ENCODE measurements at places on chromosomes 3 and 15.

- DNase-seq = no peak
These were observed 39.5 kb downstream of the HERC1 start for GRCh38 chr15:63794271-63794670.

GRCh38 chr3:4855676-4856075, 123.6 kb upstream of the BHLHE40 start:
- DNase-seq = no peak

DNA sequence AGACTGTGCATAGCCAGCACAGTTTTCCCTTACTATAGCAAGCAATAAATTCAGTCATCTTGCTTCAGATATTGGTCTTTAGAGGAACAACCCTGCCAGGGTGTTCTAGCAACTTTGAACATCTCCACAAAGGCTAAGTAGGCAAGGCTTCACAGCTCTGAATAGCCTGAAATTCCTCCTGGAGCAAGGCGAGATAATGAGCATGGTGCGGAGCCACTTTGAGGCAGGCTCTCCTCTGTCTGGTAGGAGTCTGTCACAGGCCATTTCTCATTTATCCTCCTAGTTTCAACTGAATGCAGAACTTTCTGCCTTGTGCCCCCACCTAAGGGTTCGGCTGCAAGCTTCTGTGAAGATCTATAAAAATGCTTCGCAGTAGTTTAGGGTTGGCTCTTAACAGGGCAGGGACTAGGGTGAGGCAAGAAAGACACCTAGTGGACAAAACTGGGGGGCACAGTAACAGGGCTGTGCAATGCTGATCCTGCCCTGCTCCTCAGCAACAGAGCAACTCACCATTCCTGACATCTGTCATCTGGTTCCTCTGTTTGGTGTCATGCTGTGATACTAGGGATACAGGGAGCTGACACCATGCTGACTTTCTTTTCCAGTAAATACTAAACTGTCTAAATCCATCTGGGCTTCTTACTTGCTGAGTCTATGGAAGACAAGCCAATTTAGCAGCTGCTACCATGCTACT, 16.6 kb upstream of the EHHADH start:
- DNase-seq = no peak

GRCh38 chr15:100918034-100918689, 995 bp upstream of the LRRK1 start:
- DNase-seq = peak; percentile 86

DNA sequence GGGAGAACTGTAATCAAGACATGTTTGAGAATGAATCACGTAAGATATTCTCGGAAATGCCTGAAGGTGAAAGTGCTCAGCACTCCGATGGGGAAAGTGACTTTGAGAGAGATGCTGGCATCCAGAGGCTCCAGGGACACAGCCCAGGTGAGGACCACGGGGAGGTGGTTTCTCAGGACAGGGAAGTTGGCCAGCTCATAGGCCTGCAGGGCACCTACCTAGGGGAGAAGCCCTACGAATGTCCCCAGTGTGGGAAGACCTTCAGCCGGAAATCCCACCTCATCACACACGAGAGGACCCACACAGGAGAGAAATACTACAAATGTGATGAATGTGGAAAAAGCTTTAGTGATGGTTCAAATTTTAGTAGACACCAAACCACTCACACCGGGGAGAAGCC, 19.8 kb downstream of the ZSCAN2 start:
- no peak for DNase-seq

DNA sequence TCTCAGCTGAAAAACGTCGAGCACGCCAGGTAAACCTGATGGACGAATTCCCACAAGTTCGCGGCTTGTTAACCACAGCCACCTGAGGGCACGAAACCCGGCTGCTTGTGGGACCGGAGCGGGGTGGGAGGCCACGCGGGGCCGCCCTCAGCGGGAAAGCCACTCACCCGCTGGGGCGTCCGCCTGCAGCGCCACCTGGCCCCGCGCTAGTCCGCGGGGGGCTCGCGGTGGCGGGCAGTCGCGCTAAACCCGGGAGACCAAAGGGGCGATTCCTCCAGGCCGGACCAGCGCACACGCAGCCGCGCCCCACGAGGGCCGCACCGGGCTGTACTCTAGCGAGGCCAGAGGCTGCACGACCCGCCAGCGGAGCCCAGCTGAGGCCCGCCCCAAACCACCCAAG, 15.7 kb upstream of the CFAP161 start:
- DNase-seq = no peak

DNA sequence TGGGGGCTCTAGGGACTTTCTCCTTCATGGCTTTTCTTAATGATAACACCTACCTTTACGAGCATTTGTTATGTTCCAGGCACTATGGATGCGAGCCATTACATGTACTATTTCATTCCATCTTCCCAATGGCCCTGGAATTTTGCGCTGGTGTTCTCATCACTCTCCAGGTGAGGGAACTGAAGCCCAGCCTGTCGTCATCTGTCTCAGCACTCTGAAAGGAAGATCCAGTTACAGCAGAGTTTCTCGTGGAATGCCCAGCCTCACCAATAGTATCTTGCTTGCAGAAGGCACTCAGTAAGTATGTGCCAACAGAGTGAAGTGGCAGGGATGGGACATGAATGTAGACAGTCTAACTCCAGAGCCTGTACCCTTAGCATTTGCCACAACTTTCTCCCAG, 56.8 kb downstream of the NOX5 start:
- no peak for DNase-seq

GRCh38 chr15:85956532-85957275, 123.0 kb upstream of the AGBL1 start:
- no peak for DNase-seq

DNA sequence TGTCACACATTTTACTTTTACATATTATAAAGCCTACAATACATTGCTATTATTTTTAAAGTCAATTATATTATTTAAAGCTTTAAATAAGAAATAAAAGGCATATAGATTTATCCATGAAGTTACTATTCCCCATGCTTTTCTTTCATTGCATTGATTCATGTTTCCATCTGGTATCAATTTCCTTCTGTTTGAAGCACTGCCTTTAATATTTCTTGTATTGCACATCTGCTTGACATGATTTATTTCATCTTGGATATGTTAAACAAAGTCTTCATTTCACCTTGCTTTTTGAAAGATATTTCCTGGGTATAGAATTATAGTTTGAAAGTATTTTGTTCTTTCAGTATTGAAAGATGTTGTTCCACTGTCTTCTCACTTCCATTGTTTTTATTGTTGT, 174.3 kb upstream of the MBNL1 start:
- no peak for DNase-seq

- no peak for DNase-seq
These were observed 146.1 kb downstream of the UACA start for GRCh38 chr15:70617076-70617910.

DNA sequence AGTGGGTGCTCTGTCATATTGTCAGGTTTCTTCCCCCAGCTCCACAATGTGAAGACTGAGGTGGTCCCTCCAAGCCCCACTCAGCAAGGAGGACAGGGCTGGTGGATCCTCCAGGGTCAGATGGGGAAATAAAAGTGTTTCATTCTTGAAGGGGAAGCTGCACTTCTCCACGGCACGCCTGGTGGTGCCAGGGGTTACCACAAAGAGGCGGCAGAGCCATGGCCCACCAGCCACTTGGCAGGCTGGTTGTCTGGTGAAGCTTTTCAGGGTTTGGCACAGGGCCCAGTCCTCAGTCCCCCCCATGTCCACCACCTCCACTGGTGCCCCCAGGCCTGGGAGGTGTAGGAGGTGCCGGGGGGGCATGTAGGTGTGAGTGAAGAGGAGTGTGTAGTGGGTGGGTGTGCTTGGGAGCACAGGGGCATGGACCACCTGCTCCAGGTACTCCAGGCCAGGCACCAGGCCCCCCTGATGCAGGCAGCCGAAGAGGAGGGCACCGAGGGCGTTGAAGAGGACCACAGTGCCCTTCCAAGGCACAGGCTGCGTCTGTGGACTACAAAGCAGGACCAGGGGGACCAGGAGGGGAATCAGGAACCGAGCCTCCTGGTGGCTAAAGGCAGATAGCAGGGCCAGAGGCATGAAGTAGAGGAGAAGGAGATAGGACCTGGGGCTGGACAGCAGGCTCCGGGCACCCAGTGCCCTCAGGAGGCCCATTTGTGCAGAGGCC, 5.0 kb upstream of the NCBP2 start:
- no peak for DNase-seq

DNA sequence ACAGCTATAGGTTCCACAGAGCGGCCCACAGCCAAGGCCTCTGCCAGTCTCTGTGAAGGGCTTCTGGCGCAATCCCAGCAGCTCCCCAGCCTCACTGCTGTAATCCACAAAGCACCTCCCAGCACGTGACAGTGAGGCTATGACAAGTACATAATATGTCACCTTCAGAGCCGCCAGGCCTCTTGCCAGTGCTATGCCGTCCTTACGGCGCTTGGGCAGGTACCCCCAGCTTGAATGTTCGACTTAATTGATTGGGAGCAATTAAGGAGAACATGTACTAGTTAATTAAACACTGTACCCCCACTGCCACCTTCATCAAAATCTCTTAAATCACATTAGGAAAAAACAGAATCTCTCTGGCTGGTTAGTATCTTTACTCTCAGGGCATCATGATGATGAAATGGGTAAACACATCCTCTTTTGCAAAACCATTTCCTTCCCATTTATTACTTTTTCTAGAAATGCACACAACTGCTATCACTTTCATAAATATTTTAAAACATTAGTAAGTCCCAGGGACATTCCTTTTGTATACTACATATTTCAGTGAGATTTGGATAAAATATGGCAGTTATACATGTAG, 169.9 kb downstream of the XXYLT1 start:
- DNase-seq = no peak

Data from right forelimb (tissue), 1 donor.